ENCODE measurements at places on chromosomes 2 and 18.
A peak's percentile ranks its signal among the peaks of the same experiment; 100 is the strongest.

DNA sequence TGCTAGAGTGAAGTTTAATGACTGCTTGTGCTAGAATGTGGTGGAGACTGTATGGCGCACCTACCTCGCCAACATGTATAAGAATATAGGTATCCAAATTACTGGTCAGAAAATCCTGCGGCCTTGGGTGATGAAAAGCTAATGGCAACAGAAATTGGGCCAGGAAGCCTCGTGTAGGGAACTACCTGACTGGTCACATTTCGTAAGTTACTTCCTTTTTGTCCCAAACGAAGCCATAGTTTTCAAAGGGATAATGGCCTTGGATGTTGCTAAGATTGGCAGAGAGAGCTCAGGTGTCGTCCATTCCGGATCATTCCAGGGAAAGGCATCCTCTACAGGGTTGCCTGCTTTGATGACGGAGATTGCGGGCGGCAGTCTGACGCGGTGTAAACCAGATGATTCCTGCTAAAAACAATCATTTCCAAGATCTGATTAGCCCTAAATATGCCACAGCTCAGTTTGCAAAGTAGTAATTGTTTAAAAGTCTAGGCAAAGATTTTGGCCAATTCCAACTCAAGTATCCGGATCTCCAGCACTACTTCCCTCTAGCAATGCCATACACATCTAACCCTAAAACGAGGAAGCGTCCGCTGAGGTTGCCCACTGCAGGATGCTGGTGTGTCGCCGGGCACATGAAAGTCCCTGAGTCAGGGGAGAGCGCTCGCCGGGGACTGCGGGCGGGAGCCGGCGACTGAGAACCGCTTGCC lies 708 bp upstream of the MALT1 start:
- DNase-seq = no peak

DNA sequence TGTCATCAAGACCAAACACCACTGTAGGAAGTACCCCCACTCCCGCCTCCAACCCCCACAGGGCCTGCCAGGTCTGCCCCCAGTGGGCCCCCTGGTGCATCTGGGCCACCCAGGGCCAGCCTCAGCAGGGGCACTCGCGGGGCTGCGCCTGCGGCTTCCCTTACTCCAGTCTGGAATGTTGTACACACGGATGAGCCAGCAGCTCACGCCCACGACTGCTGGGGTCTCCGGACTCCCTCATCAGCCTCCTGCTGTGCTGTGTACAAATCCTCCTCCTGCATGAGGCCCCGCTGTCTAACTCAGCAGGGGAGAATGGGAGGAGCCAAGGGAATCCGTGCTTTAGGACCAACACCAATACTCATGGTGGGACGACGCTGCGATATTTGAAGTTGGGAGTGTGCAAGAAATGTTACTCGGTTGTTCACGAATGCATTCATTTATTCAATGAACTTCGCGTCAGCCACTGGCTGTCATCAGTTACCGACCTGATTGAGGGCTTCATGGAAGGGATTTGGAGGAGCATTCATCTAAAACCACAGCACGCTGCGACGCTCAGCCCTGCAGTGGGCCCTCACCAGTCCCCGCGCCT lies 654 bp upstream of the ASB1 start:
- DNase-seq = no peak

GRCh38 chr2:149732730-149733290 lies 145.2 kb upstream of the MMADHC start:
- no peak for DNase-seq

GRCh38 chr2:96485751-96486651 lies 19.2 kb downstream of the NEURL3 start:
- peak; percentile 67 for DNase-seq

DNA sequence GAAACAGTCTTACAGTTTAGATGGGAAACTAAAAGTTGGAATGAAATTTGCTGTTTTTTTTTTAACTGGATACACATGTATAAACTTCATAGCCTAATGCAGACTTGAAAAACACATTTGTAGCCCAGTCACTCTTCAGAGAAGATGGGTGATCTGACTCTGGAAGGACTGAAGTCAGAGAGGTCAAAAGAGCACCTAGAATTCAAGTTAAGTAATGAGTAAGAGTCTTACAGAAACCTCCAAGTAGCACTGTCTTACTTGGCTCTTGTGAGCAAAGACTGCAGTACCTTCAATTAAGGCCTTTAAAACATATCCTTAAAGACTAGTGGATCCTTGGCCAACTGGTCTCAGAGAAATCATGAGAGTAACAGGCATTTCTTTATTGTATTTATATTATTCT lies 41.9 kb downstream of the TRAPPC8 start:
- DNase-seq = no peak

- DNase-seq = no peak
Measured at GRCh38 chr2:240182476-240182875, 42.0 kb upstream of the OTOS start.

DNA sequence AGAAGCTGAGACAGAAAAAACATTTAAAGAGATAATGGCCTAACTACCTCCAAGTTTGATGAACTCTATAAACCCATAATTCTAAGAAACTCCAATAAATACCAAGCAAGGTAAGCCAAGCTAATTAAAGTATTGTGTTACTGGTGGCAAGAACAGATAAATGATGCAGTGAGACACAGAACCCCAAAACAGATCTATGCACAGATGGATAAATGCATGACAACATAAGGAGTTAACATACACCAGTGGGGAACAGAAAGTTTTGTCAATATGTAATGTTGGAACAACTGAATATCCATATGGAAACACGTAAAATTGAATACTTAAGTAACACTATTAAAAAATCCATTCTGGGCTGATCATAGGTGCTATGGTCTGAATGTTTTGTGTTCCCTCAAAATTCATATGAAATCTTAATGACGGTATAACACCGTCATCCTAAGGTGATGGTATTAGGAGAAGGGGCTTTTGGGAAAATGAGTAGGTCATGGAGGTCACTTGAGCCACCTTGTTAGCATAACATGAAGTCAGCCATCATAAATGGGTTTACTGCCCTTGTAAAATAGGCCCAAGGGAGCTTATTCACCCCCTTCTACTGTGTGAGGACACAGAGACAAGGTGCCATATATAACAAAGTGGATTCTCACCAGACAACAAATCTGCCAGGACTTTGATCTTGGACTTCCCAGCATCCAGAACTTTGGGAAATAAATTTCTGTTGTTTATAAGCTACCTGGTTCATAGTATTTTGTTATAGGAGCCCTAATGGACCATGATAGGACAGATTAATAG lies 86.3 kb downstream of the SLC66A3 start:
- DNase-seq = no peak

DNA sequence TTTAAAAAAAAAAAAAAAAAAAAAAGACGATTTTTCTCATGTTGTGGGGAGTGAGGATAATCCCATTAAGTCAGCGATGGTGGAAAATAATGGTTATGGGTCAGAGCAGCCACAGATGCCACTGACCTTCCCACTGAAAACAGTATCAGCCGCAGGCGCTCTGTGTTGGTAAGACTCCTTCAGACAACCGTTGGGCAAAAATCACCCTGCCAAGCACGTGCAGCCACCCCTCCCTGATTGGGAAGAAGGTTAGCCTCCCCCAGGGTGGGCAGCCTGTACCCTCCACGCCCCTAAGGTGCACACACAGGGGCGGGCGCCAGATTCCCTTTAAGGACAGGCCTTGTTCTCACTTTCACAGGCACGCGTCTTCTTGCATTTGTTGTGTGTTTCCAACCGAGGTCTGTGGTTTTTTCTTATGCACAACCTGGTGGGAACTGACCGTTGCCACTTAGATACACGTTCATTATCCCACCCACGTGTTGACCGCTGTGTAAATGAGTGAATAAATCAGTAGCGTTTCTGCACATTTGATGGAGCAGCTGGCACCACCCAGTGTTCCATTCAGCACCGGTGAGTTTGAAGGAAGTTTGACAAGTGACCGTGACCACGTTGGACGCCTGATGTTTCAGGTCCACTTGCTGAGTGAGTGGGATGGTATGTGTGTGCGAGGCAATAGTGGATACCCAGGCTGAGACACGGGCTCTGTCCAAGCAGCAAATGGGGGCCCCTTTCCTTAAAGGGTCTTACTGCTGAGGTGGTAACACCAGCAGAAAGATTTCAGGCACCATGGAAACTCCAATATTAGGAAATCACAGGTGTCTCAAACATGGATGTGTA lies 197.8 kb downstream of the GBX2 start:
- DNase-seq = no peak

- no peak for DNase-seq
Measured at GRCh38 chr2:9973690-9974089, 22.2 kb downstream of the GRHL1 start.

DNA sequence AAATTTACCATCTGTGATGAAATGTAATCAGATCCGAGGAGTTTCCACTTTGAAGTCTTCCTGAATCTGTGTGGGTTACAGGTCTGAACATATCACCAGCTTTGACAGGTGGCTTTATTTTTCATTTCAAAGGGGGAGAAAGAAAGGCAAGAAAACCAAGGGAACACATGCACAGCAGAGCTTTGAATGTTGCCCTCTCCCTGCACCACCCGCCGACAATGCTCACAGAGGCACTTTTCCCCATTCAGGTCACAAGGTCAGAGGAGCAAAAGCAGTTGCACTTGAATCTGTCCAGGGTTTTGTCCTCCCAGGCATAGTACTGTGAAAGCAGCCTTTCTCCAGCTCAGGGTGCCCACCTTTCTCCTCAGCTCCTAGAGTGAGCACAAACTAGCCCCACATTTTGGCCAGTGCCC lies 130.2 kb downstream of the OSR1 start:
- DNase-seq = no peak

DNA sequence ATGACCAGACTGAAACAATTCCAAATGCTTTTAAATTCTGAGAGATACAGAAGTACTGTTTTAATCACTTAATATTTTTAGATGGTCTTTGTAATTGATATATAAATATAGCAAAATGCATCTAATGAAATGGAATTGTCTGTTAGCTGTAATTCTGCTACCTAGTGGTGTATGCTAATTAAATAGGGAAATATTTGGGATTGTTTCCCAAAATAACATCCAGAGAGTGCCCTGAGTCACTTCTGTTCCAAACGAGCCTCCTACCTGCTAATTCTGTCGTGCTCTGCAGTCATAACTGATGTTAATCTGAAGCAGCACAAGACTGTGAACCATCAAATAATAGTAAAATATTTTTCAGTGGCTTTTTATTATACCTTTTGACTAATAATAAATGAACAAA lies 71.4 kb upstream of the NOSTRIN start:
- DNase-seq = no peak

DNA sequence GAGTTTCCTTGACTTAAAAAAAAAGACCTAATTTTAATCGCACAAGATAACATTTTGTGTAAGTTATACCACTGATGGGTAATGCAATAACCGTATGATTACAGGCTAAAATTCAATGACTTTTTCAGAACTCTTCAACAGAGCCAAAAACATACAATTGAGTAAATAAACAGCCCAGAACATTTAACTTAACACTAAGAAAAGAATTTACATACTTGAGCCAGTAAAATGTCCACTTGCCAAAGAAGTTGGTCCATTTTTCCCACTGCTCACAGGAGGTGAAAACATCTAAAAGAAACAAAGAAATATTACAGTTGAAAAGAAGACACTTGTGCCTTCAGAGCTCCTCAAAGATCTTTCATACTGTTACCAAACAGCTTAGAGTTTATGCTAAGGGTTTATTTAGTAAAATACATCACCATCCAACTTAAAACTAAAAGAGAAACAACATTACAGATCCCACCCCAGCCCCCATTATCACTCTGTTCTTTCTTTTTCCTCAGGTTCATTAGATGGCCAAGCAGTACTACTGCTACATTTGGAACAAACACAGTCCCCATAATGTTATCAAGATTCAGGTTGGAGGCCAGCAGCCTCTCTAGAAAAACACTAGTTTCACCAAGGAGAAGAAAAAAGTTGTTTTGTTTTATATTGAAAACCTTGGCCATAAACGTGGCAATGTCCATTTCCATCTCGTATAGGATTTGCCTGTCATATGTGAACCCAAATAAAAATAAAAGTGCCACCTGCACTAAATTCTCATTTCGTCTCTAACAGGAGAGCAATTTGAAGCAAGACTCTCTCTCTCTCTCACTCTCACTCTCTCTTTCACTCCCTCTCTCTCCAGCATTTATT lies 2.7 kb downstream of the TCF4 start:
- no peak for DNase-seq

DNA sequence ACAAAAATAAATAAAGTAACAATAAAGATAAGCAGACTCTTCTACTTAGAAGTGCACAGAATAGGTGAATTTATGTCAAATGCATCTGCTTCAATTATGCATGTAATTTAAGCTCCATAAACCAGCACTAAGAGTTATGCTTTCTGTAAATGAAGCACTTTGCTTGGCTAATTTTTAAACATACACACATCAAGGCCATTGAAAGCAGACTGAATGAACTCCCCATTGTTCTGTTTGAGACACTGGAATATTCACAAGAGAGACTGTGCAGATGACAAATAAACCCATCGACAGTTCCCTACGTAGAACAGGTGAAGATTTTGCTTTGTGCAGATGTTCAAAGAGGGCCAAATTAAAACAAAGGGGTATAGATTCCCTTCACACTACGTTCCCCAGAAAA lies 133.4 kb downstream of the PID1 start:
- DNase-seq = no peak

DNA sequence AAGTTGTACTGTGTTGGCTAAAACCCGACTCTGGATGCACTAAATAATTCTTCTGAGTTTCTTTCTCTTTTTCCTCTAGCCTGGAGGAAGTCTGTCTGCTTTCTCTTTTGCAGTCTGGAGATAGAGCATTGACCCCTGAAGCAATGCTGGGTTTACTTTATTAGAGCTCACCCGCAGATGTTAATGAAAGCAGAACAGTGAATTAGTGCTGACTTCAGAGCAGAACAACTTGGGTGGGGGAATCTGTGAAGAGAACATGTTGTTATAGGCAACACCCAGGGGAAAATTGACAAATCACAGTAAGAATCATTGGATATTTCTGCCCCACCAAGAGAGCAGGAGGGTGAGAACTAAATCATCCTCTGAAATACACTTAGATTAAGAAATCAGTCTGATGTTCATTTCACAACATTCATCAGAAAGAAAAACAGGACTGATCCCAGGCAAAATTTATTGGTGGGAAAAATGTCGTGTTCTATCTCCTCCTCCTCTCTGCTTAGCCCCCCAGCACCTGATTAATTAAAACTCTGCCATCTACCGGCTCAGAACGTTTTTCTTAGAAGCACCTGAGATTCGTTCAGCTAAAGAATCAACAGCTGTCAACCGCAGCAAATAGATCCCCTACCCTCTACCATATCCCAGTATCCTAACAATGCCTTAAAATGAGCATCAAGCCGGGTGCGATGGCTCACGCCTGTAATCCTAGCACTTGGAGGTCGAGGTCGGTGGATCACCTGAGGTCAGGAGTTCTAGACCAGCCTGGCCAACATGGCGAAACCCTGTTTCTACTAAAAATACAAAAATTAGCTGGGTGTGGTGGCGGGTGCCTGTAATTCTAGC lies 165.1 kb downstream of the FMNL2 start:
- DNase-seq = no peak

Data from activated CD4-positive, alpha-beta T cell treated with anti-CD3 and anti-CD28 coated beads, Interleukin-2, amount 50 U/mL, for 1 hour (primary cell).